ENCODE measurements at places on chromosomes 11 and 22. TPM values are rescaled to one million over a fixed set of nuclear protein-coding genes. Genes with fewer than 3 reads are reported as not detected.

- no peak for DNase-seq
Measured at GRCh38 chr11:135043434-135043833, 631.4 kb upstream of the B3GAT1 start.

DNA sequence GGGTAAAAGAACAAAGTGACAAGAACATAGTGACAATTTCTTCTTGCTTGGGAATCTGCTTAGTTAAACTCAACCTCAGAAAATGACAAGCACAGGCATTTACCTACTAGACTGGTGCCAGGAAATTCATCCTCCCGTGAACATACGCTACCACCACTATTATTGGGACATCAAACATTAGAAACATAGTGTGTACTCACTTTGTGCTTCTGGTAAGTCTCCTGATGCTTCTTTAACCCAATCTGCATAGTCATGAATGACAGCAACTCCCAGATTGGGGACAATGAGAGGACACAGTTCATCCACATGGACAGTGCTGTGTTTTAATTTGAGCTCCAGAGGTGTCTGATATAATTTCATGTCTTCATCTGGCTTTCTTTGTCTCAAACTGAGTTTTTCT is 29.2 kb upstream of the CHRNA10 start:
- DNase-seq, result no peak

DNA sequence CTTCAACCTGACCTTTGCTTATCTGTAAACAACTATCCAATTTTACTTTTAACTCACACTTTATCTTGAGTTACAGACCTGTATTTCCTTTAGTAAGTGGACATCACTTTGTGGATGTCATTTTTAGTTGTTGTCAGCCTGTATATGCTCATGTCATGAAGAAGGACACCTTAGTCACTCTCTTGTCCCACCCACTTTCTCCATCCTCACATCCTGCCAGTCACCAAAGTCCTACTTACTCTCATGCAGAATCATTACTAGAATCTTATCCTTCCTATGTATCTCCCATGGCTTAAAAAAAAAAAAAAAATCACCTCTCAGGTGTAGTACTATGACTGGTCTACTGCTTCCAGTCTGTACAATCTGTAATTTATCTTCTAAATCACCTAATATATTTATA is 43.3 kb downstream of the SESN3 start:
- DNase-seq, result no peak

Gene SYT12
- not detected for polyA plus RNA-seq

DNA sequence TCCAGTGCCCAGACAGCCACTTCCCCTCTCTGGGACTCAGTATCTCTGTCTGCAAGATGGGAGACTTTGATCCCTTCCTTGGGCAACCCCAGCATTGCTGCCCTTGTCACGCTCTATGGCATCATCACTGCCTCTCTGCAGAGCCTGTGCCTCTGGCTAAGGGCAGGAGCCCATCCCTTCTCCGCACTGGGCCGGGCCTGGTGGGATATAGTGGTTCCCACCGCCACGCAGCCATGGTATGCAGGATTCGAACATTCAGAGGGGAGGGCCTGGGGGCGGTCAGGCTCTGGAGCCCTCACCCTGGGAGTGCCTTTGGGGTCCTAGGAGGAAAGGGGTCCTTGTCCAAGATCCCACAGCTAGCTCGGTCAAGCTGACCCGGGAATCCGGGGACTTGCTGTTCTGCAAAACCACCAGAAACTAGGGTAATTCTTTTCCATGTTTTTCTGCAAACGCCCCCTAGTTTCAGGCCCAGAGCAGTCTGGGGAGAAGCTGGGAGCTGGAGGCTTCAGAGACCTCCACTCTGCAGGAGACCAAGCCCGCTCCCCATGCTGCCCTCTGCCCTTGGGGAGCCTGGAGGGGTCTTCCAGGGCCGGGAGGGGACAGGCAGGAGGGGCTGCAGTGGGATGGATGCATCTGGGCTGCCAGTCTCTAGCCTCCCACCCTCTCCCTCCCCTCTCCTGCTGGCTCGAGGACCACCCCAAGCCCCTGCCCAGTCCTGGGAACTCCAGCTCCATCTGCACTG is 24.4 kb upstream of the CBX7 start:
- no peak for DNase-seq

- peak; percentile 14 for DNase-seq
Measured at GRCh38 chr11:108538022-108538424, 39.8 kb upstream of the POGLUT3 start.

GRCh38 chr22:42484506-42484905 is 35.1 kb downstream of the RRP7A start:
- DNase-seq, result no peak

Gene PRR14L
- 21.0 TPM for polyA plus RNA-seq

GRCh38 chr11:101441747-101442146 is 142.1 kb downstream of the TRPC6 start:
- DNase-seq, result no peak

DNA sequence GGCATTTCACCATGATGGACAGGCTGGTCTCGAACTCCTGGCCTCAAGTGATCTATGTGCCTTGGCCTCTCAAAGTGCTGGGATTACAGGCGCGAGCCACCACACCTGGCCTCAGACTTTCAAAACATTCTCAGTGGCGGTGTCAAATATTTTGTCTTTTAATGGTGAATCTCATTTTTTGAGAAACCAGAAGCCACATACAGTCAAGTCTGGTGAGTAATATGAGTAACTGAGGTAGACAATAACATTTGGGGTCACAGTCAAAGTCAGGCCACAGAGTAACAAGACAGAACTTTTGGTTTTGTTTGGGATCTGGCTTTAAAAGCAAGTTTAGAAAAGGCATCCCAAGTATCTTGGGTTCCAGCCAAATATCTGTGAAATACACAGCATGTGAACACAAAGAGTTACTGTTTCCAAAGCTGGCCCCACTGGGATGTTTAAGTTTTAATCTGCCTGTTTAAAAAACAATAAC is 5.6 kb upstream of the TMA7B start:
- no peak for DNase-seq

GRCh38 chr11:20671856-20672546 is 2.6 kb downstream of the NELL1 start:
- no peak for DNase-seq

Gene NXPE1
- polyA plus RNA-seq, result not detected

Gene MS4A14
- not detected for polyA plus RNA-seq

DNA sequence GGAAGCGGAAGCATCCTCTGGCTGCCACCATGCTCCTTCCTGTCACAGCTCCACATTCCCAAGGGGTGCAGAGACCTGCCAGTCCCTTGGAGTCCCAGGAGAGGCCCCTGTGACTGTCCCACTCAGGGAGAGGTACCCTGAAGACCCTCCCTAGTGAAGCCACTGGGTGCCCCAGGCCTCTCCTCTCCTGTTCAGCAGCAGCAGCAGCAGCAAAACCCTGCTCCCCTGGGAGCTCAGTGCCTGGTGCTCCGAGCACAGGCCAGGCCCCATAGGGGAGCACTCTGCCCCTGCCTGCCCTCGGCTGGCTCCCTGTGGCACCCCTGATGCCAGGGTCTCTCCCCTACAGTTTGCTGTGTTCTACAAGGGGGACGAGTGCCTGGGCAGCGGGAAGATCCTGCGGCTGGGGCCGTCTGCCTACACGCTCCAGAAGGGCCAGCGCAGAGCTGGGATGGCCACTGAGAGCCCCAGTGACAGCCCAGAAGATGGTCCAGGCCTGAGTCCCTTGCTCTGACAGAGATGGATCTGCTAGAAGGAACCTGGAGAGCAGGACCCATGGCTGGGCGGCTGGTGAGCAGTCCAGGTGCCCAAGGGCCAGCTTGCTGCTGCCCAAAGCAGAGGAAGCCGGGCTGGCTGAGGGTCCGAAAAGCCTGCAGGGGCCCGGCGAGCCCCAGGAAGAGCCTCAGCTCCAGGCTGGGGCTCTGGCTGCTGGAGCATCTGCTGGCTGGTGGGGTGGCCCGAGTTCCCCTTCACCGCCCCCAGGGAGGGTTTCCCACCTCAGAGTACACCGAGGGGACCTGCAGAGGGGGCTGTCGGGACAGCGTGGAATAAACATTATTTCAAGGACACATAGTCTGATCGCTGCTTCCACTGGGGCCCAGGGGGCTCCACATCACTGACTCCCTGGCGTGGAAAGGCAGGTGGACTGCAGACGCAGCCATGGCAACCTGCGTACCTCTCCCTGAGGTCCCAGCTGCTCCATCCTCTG is 21.3 kb downstream of the TRMU start:
- no peak for DNase-seq

GRCh38 chr11:110797453-110797852 is 85.2 kb upstream of the ARHGAP20 start:
- DNase-seq, result no peak

DNA sequence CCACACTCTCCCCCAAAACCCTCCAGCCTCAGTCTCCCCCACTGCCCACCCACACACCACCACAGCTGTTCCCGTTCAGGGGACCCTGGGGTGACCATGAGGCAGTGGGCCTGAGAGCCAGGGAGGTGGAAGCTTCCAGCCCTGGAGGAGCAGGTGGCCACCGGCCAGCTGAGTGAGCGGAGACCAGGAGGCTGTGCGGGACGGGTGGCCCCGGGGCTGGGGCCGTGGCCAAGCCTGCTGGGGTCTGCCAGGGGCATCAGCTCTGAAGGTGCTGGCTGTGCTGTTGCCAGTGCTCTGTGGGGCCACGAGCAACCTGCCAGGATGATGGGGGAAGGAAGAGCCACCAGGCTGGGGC is 26.0 kb downstream of the OSBPL5 start:
- DNase-seq, result no peak

GRCh38 chr11:56172256-56172830 is 4.1 kb upstream of the OR5J2 start:
- no peak for DNase-seq

Gene C22orf31
- polyA plus RNA-seq, result not detected

DNA sequence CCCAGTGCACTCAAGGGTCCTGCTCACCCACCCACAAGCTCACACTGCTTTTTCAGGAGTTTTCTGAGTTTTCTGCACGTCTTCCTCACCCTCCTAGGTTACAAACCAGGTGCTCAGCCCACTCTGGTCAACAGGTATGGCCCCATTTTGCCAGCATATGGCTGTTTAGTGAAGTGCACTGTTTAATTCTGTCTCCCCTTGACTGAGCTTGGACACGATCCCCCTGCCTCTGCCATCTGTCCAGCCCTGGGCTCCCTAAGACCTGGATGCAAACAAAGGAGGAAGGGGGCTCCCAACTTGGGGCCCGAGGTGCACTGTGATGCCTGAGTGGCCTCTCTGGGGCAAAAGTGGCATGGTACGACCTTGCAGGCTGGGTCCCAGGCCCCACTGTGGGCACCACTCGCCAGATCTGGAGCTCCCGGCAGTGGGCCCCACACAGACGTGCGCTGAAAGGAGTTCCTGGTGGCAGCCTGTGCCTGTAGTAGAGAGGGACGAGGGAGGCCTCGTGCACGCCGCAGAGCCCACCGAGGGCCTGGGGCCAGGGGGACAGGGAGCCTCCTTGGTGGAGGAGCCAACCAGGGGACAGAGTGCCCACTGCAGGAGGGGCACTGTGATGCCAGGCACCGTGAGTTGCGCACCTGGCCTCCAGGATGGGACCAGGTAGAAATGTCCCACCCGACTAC is 37.3 kb upstream of the COMT start:
- no peak for DNase-seq

Gene MEI1
- polyA plus RNA-seq, result 150 TPM

Gene POTEH
- polyA plus RNA-seq, result not detected

GRCh38 chr11:77522215-77522614 is 48.3 kb upstream of the PAK1 start:
- no peak for DNase-seq

DNA sequence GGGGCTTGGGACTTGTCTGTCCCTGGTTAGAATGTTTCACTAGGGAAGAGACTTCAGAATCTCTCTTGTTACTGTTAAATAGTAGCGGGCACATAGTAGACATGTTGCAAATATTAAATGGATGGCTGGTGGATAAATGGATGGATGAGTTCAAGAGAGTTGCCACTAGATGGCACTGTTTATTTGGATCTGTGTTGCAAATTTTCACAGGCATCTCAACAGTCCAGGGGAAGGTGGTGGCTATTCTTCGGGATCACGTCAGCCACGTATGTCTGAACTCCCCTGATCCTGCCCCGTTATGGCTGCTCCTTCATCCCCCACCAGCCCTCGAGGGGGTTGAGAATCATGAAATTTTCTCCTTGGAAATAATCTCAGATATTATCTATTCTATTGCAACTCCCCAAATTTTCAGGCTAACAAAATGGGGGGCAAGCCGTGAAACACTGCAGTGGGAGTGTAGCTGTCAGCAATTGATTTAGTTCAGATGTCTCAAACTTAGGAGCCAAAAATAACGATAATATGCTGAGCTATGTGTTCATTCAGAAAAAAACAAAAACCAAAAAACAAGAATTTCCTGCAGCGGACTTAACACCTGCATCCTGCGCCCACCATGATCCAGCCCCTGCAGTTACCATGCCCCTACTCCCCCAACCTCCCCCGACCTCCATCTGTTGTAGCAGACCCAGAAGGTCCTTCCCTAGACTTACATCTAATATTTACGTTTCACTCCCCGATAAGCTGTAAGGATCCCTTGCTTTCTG is 29.1 kb upstream of the BIRC3 start:
- peak; percentile 64 for DNase-seq

- no peak for DNase-seq
Measured at GRCh38 chr22:36413022-36413775, 25.4 kb upstream of the MYH9 start.

- no peak for DNase-seq
Measured at GRCh38 chr11:34284811-34285481, 72.9 kb downstream of the ABTB2 start.

- no peak for DNase-seq
Measured at GRCh38 chr11:2530855-2531200, 86.0 kb downstream of the KCNQ1 start.

Gene C11orf71
- 10.0 TPM for polyA plus RNA-seq

GRCh38 chr11:15568440-15568839 is 453.7 kb downstream of the INSC start:
- DNase-seq, result no peak

Gene MUC15
- not detected for polyA plus RNA-seq

DNA sequence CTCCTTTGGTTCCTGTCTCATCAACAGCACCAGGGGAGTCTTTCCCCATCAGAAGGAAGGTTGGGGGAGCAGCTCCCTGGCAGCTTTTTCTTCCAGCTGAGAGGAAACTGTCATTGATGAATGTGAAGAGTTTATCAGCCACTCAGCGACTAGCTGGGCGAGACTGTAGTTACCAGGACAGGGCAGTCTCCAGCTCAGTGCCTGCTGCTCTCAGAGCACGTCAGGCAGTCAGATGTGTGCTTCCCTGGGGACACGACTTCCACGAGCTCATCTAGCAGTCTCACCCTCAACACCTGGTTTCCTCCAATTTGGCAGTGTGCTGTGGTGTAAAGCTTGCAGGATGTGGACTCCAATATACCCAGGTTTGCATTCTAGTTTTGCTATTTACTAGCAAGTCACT is 12.5 kb upstream of the C1QTNF4 start:
- no peak for DNase-seq

Gene ARHGEF17
- polyA plus RNA-seq, result not detected

Data from CD8-positive, alpha-beta memory T cell (primary cell).